ENCODE measurements at places on chromosomes 5 and 9.

GRCh38 chr5:56814361-56814962 lies 887 bp upstream of the MAP3K1 start:
- DNase-seq: no peak

- no peak for DNase-seq
These were observed 132.3 kb downstream of the ADAMTSL1 start for GRCh38 chr9:18606281-18606680.

DNA sequence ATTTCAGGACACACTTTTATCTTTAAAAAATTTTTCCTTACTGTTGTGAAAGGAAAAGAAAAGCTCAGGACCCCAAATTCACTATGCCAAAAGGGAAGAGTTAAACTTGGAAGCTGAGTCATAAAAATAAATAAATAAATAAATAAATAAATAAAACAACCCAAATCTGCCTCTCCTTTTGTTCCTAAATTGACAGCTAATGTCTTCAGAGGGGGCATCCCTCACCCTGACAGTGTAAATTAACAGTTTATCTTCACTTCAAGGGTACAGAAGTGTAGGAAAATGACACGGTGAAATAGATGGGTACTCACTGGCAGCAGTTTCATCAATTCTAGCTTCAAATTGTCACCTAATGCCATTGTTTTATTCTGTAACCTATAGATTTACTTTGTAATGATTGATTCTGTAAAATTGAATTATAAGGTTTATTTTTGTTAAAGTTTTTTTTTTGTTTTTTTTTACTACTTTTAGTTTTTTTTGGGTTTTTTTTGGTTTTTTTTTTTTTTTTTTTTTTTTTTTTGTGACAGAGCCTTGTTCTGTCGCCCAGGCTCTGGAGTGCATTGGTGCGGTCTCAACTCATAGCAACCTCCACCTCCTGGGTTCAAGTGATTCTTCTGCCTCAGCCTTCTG lies 18.5 kb upstream of the ANXA1 start:
- DNase-seq: no peak

GRCh38 chr5:159854916-159855315 lies 61.4 kb upstream of the ADRA1B start:
- no peak for DNase-seq

GRCh38 chr9:127183814-127184582 lies 61.6 kb upstream of the ANGPTL2 start:
- DNase-seq: no peak

- DNase-seq: no peak
These were observed 14.0 kb downstream of the AQP7 start for GRCh38 chr9:33388110-33388994.

Data from DMS153 (cell line).